ENCODE measurements at places on chromosomes 1 and 21.

GRCh38 chr21:28971171-28971570 is 21.5 kb downstream of the LTN1 start:
- DNase-seq: no peak

DNA sequence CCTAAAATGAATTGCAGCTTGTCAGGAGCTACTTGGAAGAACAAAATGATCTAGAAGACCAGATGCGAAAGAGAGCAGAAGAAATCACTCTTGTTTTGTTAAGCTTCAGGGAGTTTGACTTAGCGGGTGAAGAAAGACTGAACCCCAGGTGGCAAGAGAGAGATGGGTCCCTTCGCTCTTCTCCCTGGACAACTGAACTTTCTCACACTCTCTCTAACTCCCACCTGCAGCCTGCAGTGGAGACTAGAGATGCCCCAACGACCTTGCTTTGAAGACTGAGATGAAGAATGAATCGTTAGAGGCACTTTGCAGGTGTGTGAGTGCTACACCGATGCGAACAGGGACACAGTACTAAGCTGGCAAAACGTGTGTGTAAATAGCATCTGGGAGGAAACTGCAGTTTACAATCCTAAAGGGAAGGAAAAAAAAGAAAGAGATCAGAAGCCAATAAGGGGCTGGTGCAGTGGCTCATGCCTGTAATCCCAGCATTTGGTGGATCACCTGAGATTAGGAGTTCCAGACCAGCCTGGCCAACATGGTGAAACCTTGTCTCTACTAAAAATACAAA is 64.5 kb upstream of the LYST start:
- DNase-seq: no peak

DNA sequence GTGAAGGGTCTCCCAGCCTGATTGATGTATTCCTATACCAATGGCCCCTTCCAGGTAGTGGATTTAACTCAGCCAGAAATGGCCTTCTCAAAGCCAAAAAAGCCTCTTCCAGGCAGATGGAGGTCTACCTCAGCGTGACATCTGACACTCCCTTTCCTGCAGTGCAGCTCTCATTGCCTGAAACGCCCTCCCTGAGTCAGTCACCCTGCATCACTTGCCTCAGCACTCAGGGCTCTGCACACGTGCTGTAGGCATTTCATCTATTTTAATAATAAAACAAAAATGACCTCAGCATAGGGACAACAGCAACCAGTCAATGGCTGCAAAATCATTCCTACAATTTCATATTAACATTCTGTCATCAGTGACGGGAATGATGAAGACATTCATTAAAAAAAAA is 64.4 kb upstream of the GJA5 start:
- DNase-seq: no peak

DNA sequence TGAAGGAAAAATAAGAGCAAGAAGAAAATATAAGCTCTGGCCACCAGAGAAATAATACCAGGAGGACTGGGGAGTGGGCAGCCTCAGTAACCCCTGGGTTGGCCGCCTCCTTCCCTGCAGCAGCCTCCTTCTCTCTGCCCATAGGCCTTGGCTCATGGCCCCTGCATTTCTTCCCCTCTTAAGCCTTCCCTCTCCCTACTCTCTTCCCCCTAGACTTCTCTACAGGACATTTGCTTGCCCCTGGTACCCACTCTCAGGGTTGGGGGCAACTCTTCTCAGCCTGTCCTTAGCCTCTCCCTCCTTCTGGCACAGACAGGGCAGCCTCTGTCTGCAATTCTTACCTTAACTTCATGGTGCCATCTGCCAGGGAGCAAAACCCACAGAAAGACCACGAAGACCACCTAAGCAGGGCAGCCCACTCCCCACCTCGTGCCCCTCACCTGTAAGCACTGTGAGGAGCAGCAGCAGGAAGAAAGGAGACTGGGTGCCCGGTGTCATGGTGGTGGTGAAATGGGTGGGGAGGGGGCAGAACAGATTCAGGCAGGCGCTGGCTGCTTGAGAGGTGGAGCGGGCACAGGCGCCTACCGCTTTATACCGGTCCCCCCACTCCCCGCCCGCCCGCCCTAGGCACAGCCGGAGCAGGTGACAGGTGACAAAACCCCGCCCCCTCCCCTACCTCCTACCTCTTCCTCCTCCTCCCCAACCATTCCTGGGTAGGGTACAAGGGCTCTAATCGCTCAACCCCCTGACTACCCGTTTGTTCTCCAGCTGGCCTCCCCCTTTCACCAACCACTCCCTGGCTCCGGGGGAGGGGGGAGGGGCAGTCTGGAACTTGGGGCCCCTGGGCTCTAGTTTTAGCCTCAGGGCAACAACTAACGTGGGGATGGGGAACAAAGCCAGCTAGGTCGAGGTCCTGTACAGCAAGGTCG is 15.1 kb downstream of the THBS3 start:
- peak; percentile 88 for DNase-seq
